ENCODE measurements at places on chromosomes 1 and 21. TPM values are rescaled to one million over a fixed set of nuclear protein-coding genes. Genes with fewer than 3 reads are reported as not detected.

Gene LCE1D
- not detected for total RNA-seq

GRCh38 chr1:30572192-30572591, 151.2 kb downstream of the MATN1 start:
- DNase-seq: no peak
- H3K27ac ChIP-seq: no peak overlapping the region
- H3K4me1 ChIP-seq: no peaks in the 10 kb centered on the region
- peaks cover 19% of the 10 kb centered on the region for H3K27me3 ChIP-seq

- H3K27me3 ChIP-seq: peaks cover 10% of the 10 kb centered on the region
- H3K4me3 ChIP-seq: no peak overlapping the region
- no peak for DNase-seq
- H3K27ac ChIP-seq: no peak overlapping the region
- peaks cover 60% of the 10 kb centered on the region for H3K4me1 ChIP-seq
Observed at GRCh38 chr1:181133441-181133951, 45.0 kb downstream of the IER5 start.

GRCh38 chr1:153312570-153313186, at the start of gene PGLYRP3:
PGLYRP3 (minus strand) TSS chr1:153312952; CDS start chr1:153310665, 2,287 bp downstream.
- no peaks in the 10 kb centered on the region for H3K36me3 ChIP-seq
- H3K4me1 ChIP-seq: no peaks in the 10 kb centered on the region
- H3K4me3 ChIP-seq: no peak within 1 kb of the TSS
- no peak for DNase-seq
- peaks cover 4% of the 10 kb centered on the region for H3K27me3 ChIP-seq

DNA sequence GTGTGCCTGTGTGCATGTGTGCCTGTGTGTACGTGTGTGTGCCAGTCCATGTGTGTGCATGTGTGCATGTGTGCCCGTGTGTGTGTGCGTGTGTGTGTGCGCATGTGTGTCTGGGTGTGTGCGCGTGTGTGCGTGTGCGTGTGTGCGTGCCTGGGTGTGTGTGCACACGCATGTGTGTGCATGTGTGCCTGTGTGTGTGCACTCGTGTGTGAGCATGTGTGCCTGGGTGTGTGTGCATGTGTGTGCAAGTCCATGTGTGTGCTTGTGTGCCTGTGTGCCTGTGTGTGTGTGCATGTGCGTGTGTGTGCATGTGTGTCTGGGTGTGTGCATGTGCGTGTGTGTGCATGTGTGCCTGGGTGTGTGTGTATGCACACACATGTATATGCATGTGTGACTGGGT, 28.7 kb upstream of the COL6A2 start:
- peaks cover 24% of the 10 kb centered on the region for H3K4me1 ChIP-seq
- H3K27ac ChIP-seq: no peak overlapping the region
- no peak for DNase-seq
- peaks cover 5% of the 10 kb centered on the region for H3K27me3 ChIP-seq
- no peak overlapping the region for H3K4me3 ChIP-seq

- H3K27ac ChIP-seq: peak overlapping the region; percentile 83
- no peaks in the 10 kb centered on the region for H3K27me3 ChIP-seq
- peak overlapping the region; percentile 79 for H3K4me3 ChIP-seq
- peak; percentile 20 for DNase-seq
- peaks cover 2% of the 10 kb centered on the region for H3K36me3 ChIP-seq
- peaks cover 8% of the 10 kb centered on the region for H3K4me1 ChIP-seq
Observed at GRCh38 chr21:24428591-24429199, 1178.6 kb downstream of the MRPL39 start.

Gene UTS2
- total RNA-seq: not detected

Gene CLIC4
- 21.8 TPM for total RNA-seq

DNA sequence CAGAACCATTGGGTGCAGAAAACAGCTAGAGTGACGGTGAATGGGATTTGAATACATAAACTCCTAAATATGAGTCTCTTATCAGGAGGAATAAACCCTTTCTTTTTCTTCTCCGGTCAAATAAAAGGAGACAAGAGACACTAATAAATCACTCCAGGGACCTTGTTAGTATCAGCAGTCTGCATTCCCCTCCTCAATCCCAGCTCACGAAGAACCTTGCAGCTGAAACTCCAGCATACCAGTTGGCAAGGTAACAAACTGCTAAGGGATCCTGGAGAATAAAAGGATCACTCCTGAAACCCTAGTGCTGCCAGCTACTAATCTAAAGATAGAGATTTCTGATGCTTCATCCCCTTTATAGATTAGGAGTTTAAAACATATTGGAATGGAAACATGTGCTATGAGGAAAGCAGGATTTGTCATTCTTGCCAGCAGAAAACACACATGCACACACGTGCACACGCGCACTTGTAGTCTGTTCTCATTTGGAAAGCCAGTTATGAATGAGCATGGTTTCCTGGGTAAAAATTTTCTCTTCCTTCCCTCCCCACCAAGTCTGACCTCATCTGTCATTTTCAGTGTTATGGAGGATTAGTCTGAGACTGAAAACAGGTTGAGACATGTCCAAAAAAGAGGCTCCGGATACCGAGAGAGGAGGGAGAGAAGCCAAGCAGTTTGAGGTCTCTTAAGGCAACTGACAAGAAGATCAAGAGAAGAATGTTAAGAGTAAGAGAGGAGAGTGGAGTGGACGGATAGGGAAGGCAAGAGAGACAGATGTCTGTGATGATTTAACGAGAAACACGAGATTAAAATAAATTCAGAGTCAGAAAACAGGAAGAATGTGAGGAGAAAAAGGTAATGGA, 10.9 kb downstream of the IER5 start:
- peak; percentile 69 for DNase-seq
- H3K4me3 ChIP-seq: peak overlapping the region; percentile 56
- H3K4me1 ChIP-seq: peaks cover 78% of the 10 kb centered on the region
- H3K27me3 ChIP-seq: no peaks in the 10 kb centered on the region

GRCh38 chr1:162179121-162179520, 109.6 kb downstream of the NOS1AP start:
- no peaks in the 10 kb centered on the region for H3K4me1 ChIP-seq
- H3K27me3 ChIP-seq: peaks cover 10% of the 10 kb centered on the region
- no peaks in the 10 kb centered on the region for H3K36me3 ChIP-seq

DNA sequence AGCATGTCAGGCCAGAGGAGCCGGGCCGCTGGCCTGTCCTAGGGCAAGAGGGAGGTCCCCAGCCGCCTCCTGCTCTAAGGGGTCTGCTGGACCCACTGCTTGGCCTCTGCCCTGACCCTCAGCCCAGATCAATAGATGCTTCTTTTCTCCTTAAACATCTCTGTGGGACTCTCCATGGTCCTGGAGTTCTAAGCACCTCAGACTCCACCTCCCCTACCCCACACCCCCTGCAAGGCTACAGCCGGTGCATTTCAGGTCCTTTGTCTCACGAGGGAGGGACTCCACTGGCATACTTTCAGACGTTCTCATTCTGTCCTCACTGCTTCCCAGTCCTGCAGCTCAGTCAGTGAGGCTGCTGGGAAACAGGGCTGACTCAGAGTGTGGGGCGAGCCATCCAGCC, 11.0 kb downstream of the CNTN2 start:
- no peak for DNase-seq
- H3K36me3 ChIP-seq: no peaks in the 10 kb centered on the region
- no peak overlapping the region for H3K4me3 ChIP-seq
- no peaks in the 10 kb centered on the region for H3K4me1 ChIP-seq
- H3K27ac ChIP-seq: no peak overlapping the region

GRCh38 chr1:111559736-111560279, 56.4 kb upstream of the ADORA3 start:
- H3K27me3 ChIP-seq: peaks cover 1% of the 10 kb centered on the region
- H3K36me3 ChIP-seq: no peaks in the 10 kb centered on the region
- peaks cover 4% of the 10 kb centered on the region for H3K4me1 ChIP-seq
- no peak overlapping the region for H3K27ac ChIP-seq
- DNase-seq: no peak
- H3K4me3 ChIP-seq: no peak overlapping the region

GRCh38 chr1:114436799-114437198, 74.2 kb downstream of the TRIM33 start:
- H3K27me3 ChIP-seq: no peaks in the 10 kb centered on the region
- peaks cover 20% of the 10 kb centered on the region for H3K36me3 ChIP-seq
- no peak overlapping the region for H3K4me3 ChIP-seq

DNA sequence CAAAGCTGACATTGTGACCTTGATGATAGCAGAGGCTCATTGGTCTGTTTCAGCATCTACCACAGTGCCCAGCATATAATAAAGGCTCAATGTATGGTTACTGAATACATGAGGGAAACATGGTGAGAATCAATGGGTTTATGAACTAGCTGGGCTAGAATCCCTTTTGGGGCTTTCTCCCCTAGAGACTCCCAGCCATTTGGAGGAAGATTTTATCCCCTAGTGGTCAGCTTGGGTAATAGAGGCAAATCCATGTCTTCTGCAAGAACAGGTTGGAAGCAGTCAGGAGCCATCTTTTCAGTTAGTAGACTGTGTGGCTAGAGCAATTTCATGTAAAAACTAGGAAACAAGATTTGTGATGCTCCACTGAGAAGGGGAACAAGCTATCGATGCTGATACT, 15.8 kb upstream of the REG4 start:
- no peak overlapping the region for H3K27ac ChIP-seq
- no peak for DNase-seq
- H3K27me3 ChIP-seq: peaks cover 10% of the 10 kb centered on the region
- H3K4me1 ChIP-seq: no peaks in the 10 kb centered on the region

Gene SIM2
- total RNA-seq: not detected

GRCh38 chr1:96238426-96238825, 483.2 kb upstream of the PTBP2 start:
- no peak overlapping the region for H3K27ac ChIP-seq
- DNase-seq: no peak
- no peaks in the 10 kb centered on the region for H3K4me1 ChIP-seq
- H3K27me3 ChIP-seq: no peaks in the 10 kb centered on the region

Gene SPRR2G
- not detected for total RNA-seq

- H3K36me3 ChIP-seq: peaks cover 16% of the 10 kb centered on the region
- H3K4me1 ChIP-seq: peaks cover 21% of the 10 kb centered on the region
- H3K27ac ChIP-seq: no peak overlapping the region
- H3K4me3 ChIP-seq: no peak overlapping the region
Observed at GRCh38 chr1:246343251-246343650, 163.8 kb downstream of the SMYD3 start.

Gene WNT3A
- total RNA-seq: not detected

Gene TAF13
- 19.0 TPM for total RNA-seq

GRCh38 chr21:41368735-41369104, 6.9 kb downstream of the MX2 start:
- H3K36me3 ChIP-seq: peaks cover 3% of the 10 kb centered on the region
- peak overlapping the region; percentile 92 for H3K27ac ChIP-seq
- H3K4me1 ChIP-seq: peaks cover 69% of the 10 kb centered on the region
- DNase-seq: no peak
- peak overlapping the region; percentile 70 for H3K4me3 ChIP-seq

Gene TNFRSF25
- 55.8 TPM for total RNA-seq

DNA sequence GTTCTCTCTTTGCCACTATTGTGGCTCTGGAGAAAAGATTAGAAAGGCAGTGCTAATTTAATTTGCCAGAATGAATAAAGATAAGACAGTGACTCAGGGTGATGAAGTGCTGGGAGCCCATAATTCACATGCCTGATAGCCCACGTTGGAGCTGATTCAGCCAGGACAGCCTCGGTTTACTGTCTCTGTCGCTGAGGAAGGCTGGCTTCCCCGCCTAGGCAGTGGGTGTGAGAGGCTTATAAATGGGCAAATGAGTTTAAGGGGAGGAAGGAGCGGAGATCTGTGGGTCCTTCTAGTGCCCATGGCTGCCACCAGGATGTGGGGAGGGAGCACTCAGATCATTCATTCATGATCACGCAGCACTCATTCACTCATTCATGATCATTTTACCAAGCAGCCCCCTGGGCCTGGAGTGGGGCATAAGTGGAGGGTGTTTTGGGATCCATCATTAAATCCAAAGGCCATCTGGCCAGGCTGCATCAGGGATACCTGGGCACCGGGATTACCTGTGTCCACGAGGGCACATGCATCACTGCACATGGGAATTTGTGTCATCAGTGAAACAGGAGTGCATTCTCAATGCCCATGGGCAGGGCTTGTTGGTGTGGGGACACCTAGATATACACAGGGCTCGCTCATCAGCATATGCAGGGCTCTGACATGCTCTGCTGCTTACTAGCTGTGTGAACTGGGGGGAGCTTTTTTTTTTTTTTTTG, 315.4 kb downstream of the MATN1 start:
- H3K27ac ChIP-seq: no peak overlapping the region
- DNase-seq: no peak
- H3K27me3 ChIP-seq: peaks cover 5% of the 10 kb centered on the region
- H3K4me1 ChIP-seq: no peaks in the 10 kb centered on the region
- H3K36me3 ChIP-seq: no peaks in the 10 kb centered on the region

Gene NEK2
- 29.9 TPM for total RNA-seq

DNA sequence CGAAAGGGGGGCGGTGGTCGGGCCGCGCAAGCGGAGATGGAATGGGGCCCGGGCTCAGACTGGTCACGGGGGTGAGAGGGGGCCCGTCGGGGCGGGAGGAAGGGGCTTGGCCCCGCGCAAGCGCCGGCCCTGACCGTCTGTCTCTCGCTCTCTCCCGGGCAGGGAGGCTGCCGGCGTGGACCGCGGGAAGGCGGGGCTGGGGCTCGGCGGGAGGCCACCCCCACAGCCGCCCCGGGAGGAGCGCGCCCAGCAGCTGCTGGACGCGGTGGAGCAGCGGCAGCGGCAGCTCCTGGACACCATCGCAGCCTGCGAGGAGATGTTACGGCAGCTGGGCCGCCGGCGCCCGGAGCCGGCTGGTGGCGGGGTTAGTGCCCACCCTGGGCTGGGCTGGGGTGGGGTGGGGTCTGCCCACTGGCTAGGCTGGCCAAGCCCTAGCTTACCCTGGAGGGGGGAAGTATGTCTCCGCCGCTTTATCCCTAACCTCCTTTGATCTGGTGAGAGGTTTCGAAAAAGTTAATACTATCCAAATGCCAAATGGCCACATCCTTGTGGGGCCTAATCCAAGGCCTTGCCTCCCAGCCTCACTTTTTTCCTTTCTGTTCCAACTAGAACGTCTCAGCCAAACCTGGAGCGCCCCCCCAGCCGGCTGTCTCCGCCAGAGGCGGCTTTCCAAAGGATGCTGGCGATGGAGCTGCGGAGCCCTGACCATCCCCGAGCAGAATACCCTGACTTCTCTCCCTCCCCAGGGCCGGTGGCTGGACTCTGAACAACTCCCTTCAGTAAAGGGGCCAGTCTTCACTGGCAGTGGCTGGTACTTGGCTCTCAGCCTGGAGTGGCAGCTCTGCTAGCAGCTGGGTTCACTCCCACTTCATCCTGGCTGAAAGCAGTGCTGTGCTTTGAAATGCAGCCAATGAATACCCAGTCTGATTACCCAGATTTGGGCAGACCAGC, 636 bp upstream of the YRDC start:
- H3K4me3 ChIP-seq: peak overlapping the region; percentile 83
- H3K4me1 ChIP-seq: peaks cover 34% of the 10 kb centered on the region
- peak; percentile 31 for DNase-seq
- H3K36me3 ChIP-seq: peaks cover 38% of the 10 kb centered on the region
- peak overlapping the region; percentile 91 for H3K27ac ChIP-seq

Gene HAO2
- total RNA-seq: not detected

Measured in activated CD8-positive, alpha-beta T cell treated with anti-CD3 and anti-CD28 coated beads for 36 hours (primary cell).